Pulmonary artery endothelial cell (primary cell): ENCODE measurements at places on chromosomes 1 and 21.

GRCh38 chr1:206003854-206004800, 932 bp upstream of the RAB7B start:
- DNase-seq, result no peak

DNA sequence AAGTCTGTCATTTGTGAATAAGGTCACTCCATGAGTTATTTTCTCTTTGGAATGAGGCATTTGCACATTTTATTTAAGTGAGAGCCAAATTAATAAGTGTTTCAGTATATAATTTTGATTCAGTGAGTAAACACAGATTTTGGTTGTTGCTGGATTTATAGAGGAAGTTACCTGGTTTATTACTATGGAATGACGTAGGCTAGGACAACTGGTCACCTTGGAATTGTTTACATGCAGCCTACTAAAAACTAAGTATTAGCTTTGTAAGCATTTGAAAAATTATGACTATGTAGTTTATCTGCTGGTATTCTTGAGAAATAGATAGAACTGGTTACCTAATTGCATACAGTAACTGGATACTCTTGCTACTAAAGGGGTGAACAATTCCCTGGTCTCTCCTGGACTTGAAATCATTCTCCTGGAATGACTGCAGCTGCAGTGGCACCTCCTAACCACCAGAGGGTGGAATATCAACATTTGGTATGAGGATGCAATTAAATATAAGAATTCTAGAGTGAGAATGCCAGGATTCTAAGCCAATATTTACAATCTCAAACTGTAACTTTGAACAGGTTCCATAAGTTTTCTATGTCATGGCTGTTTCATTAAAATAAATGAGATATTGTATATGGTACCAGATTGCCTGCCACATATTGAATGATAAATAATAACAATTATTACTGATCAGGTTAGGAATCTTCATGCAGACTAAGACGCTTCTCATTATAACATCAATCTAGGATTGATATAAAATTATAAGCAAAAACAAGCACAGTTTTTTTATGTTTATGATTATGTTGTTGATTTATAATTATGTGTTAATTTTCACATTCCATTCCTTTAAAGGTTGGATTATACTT, 3.5 kb upstream of the KRTAP27-1 start:
- DNase-seq, result no peak

DNA sequence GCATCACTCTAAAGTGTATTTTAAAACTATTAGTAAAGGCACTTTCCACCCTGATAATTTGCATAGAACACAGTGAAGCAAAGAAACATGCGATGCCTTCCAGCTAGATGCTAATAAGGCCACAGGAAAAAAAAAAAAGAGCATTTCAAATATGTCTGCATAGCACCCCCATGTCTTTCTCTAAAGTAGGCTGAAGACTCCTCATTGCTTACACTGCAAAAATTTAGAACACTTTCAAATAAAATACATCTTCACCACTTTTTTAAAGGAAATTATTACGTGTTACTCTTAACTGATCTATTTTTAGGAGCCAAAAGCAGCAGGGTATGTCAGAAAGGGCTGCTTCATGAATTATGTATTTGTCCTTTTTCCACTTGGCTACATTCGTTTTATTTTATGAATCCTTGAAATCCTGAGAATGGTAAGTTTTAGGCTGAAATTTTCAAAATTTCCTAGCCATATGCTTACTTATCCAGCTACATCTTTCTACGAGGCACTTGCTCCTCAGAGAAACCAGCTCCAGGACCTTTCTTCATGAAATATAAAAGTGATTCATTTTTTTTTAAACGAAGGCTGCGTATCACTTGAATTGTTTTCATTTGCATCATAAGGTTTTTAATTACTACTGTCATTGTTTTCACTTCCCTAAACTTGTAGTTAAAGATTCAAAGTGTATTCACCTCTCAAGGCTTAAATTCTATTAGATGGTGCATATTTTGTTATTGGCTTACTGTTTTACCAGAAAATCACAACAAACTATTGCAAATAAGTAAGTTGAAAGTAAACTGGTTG, 513.0 kb downstream of the PTPRC start:
- no peak for DNase-seq

DNA sequence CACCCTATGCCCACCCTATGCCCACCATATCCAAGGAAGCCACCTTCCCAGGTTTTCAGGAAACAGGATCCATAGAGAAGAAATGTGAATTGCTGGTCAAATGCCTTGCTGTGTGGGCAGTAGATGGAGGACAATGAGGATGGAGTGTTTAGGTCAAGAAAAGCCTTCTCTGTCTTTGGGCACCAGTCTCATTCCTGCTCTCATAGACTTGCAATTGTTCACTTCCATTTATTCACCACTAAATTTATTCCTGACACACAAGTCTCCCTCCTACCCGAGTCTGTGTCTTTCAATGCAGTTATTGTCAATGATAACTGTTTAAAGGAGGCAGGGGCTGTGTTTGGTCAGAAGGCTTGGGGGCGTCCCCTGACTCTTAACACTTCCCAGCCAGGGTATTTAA, 48.0 kb upstream of the ITPKB start:
- no peak for DNase-seq

DNA sequence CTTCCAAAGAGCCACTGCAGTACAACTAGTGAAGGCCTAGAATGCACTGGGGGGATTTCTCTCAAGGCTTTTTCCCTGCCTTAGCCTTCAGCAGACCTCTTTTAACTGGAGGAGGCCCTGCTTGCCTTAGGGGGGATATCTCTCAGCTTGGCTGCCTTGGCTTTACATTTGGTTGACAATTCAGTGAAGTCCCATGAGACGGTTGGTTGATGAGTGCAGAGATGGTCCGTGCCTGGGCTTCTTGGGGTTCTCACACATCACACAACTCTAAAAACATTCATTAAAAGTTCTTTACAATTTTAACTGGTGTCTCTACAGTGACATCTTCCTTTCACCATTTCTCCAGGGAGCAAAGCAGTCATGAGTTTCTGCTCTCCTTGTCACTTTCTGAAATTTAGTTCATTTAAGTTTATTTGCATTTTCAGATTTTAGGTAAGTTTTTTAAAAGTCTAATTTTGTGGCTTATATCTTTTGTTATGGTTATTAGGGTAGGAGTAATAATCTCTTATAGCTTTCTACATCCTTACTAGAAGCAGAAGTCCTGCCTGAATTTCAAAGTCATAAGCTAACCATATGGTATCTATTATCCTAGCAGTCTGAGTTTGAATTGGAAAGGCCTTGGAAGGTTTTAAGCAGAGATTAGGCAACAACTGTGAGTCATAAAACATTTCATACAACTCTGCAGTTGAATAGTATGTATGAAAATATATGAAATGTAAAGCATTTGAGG, 487.6 kb downstream of the DPYD start:
- no peak for DNase-seq

DNA sequence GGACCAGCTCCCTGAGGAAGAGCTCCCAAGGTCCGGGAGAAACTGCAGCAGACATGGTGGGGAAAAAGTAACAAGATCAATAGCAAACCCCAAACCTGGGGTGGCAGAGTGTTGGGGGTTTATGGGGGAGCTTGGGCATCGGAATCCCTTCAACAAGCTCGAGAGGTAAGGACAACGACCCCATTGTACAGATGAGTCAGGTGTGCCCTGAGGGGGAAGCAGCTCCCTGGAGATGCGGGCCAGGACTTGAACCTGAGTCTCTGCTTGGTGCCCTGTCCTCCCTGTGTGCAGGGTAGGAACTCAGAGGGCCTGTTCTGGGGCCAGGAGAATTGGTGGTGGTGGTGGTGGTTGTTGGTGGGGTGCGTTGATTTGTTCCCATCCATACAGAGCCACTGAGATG, 125.4 kb downstream of the PTPRU start:
- no peak for DNase-seq

GRCh38 chr1:200861937-200862647, 10.7 kb upstream of the GPR25 start:
- no peak for DNase-seq

DNA sequence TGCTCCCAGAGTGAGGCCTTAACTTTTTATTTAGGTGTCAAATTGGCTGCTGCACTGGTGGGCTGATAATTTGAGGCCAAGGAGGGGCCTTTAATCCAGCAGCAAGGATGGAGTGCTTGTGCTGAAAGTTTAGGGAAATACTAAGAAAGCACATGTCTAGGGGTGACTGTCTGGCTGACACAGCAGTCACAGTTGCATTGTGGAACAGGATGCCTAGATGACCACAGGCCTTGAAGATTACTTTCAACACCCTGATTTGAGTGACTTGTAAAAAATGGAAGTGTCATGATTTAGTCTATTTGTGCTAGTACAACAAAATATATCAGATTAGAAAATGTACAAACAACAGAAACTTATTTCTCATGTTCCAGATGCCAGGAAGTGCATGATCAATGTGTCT, 57.7 kb downstream of the ZNF697 start:
- DNase-seq, result no peak

GRCh38 chr1:228075801-228076271, 6.7 kb upstream of the ARF1 start:
- DNase-seq, result no peak

- peak; percentile 30 for DNase-seq
Observed at GRCh38 chr1:228842094-228842775, 107.0 kb downstream of the RHOU start.

DNA sequence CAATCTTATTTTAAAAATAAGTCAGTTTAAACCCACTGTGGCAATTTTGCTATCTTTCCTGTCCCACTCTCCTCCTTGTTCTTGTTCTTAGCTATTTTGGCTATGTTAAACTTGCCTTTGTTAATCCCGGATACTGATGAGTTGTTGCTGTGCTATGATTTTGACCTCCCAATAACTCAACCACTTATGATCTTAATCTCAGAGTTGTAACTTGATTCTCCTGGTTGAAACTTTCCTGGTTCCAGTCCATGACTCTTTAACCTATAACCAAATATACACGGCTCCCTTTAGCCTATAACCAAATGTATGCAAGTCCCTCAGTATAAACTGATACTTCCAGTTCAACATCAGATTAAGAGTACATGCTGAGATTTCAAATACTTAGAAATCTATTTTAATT, 15.6 kb upstream of the ACADM start:
- DNase-seq, result no peak
